ENCODE measurements at places on chromosomes 5 and 9.
A peak's percentile ranks its signal among the peaks of the same experiment; 100 is the strongest.

GRCh38 chr5:73967347-73967746, 341.4 kb downstream of the ARHGEF28 start:
- DNase-seq: no peak
- no peaks in the 10 kb centered on the region for H3K4me1 ChIP-seq
- H3K27me3 ChIP-seq: no peaks in the 10 kb centered on the region
- H3K27ac ChIP-seq: no peak overlapping the region

GRCh38 chr9:79688363-79688762, 116.6 kb downstream of the TLE4 start:
- H3K27me3 ChIP-seq: no peaks in the 10 kb centered on the region
- H3K36me3 ChIP-seq: no peaks in the 10 kb centered on the region
- DNase-seq: no peak
- H3K4me1 ChIP-seq: no peaks in the 10 kb centered on the region

DNA sequence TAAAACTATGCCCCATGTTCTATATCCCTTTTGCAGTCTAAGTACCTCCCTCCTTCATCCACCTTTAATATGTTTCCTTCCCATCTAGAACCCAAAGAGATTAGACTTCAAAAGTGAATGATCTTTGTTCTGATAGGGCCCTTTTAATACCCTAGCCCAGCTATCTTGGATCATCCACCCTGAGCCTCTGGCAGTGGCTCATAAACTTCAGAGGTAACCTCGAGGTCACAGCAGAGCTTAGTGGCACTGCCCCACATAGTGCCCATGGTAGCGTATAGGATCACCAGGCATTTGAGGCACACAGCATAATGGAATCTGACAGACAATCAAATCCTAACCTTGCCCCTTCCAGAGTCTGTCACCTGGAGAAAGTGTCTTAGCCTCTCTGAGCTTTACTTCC, 15.8 kb downstream of the ADRB2 start:
- H3K27me3 ChIP-seq: no peaks in the 10 kb centered on the region
- DNase-seq: no peak
- H3K4me1 ChIP-seq: no peaks in the 10 kb centered on the region
- no peak overlapping the region for H3K27ac ChIP-seq

GRCh38 chr9:14097215-14097614, 216.7 kb downstream of the NFIB start:
- DNase-seq: no peak
- peak overlapping the region; percentile 74 for H3K27ac ChIP-seq
- H3K36me3 ChIP-seq: no peaks in the 10 kb centered on the region
- peaks cover 31% of the 10 kb centered on the region for H3K4me1 ChIP-seq

DNA sequence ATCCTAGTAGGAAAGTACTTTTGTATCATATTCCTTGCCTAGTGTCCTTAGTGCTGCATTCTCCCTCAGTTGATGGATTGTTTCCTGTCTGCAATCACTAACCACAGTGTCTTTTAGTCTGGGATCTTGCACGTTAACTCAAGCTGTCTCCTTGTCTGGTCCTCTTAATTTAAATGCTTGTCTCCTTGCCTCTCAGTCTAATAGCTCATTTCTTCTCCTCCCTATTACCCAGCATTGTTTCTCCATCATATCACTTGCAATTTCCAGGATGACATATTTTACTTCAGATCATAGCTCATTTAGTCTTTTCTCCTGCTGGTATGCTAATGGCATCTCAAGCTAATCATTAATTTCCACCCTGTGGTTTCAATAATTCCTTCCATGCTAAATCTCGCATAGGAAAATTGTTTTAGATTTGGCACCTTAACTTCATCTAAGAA, 2052.0 kb upstream of the C9orf72 start:
- no peaks in the 10 kb centered on the region for H3K4me1 ChIP-seq
- no peak overlapping the region for H3K4me3 ChIP-seq
- H3K36me3 ChIP-seq: no peaks in the 10 kb centered on the region
- H3K27me3 ChIP-seq: no peaks in the 10 kb centered on the region
- H3K27ac ChIP-seq: no peak overlapping the region

GRCh38 chr5:174145821-174146220, 100.3 kb downstream of the NSG2 start:
- H3K36me3 ChIP-seq: no peaks in the 10 kb centered on the region
- no peak for DNase-seq
- no peak overlapping the region for H3K27ac ChIP-seq
- H3K4me3 ChIP-seq: no peak overlapping the region
- no peaks in the 10 kb centered on the region for H3K4me1 ChIP-seq

GRCh38 chr5:174789596-174789995, 65.2 kb downstream of the MSX2 start:
- no peaks in the 10 kb centered on the region for H3K27me3 ChIP-seq
- H3K4me3 ChIP-seq: no peak overlapping the region
- H3K27ac ChIP-seq: no peak overlapping the region
- no peak for DNase-seq
- H3K36me3 ChIP-seq: no peaks in the 10 kb centered on the region

- H3K27ac ChIP-seq: peak overlapping the region; percentile 50
- H3K36me3 ChIP-seq: peaks cover 14% of the 10 kb centered on the region
Observed at GRCh38 chr9:125160750-125161149, 17.4 kb upstream of the SCAI start.

- H3K4me3 ChIP-seq: no peak overlapping the region
- H3K27ac ChIP-seq: peak overlapping the region; percentile 98
- H3K27me3 ChIP-seq: no peaks in the 10 kb centered on the region
- H3K36me3 ChIP-seq: peaks cover 2% of the 10 kb centered on the region
- no peak for DNase-seq
- no peaks in the 10 kb centered on the region for H3K4me1 ChIP-seq
Observed at GRCh38 chr5:149435015-149435376, 55.9 kb upstream of the IL17B start.

- H3K4me3 ChIP-seq: no peak overlapping the region
- DNase-seq: no peak
- no peaks in the 10 kb centered on the region for H3K36me3 ChIP-seq
- peaks cover 7% of the 10 kb centered on the region for H3K4me1 ChIP-seq
- no peak overlapping the region for H3K27ac ChIP-seq
- no peaks in the 10 kb centered on the region for H3K27me3 ChIP-seq
Observed at GRCh38 chr9:73030370-73031030, 77.6 kb upstream of the ALDH1A1 start.

- DNase-seq: no peak
- no peaks in the 10 kb centered on the region for H3K4me1 ChIP-seq
- no peaks in the 10 kb centered on the region for H3K27me3 ChIP-seq
Observed at GRCh38 chr5:16897284-16897704, 38.8 kb downstream of the MYO10 start.

- H3K4me3 ChIP-seq: no peak overlapping the region
- no peaks in the 10 kb centered on the region for H3K27me3 ChIP-seq
- H3K36me3 ChIP-seq: no peaks in the 10 kb centered on the region
- H3K4me1 ChIP-seq: no peaks in the 10 kb centered on the region
Observed at GRCh38 chr9:129224618-129225489, 46.8 kb upstream of the IER5L start.

DNA sequence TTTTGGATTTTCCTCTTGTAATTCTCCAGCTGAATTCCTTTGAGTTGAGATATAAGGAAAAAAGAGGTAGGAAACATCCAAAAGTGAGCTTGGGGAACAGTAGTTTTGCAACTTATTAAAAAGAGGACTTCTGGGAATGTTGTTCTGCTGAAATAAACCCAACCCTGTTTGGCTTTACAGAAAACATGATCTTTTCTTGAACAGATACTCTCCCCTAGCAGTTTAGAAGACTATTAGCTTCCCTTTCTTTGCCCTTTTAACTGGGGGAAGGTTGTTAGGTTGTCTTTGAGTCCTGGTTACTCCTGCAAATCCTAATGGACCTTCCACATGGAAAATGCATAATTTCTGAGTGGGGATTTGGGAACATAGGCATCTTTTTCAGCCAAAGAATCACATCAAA, 168.7 kb upstream of the RPS23 start:
- no peaks in the 10 kb centered on the region for H3K36me3 ChIP-seq
- H3K27ac ChIP-seq: peak overlapping the region; percentile 12
- peaks cover 32% of the 10 kb centered on the region for H3K4me1 ChIP-seq
- no peak for DNase-seq

- H3K27ac ChIP-seq: no peak overlapping the region
- no peaks in the 10 kb centered on the region for H3K36me3 ChIP-seq
- no peaks in the 10 kb centered on the region for H3K27me3 ChIP-seq
- no peak overlapping the region for H3K4me3 ChIP-seq
- H3K4me1 ChIP-seq: no peaks in the 10 kb centered on the region
Observed at GRCh38 chr9:3732077-3733038, 206.6 kb upstream of the RFX3 start.

GRCh38 chr9:77798140-77798539, 150.0 kb upstream of the GNA14 start:
- DNase-seq: no peak
- no peaks in the 10 kb centered on the region for H3K27me3 ChIP-seq

DNA sequence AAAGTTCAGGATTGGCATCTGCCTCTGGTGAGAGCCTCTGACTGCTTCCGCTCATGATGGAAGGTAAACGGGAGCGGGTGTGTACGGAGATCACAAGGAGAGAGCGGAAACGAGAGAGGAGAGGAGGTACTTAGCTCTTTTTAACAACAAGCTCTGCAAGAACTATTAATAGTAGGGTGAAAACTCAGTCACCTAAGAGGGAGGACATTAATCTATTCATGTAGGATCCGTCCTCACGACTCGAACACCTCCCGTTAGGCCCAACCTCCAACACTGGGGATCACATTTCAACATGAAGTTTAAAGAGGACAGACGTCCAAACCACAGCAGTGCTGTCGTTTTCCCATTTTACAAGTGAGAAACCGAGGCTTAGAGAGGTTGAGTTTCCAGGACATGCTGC, 173.7 kb downstream of the SLC28A3 start:
- peaks cover 5% of the 10 kb centered on the region for H3K4me1 ChIP-seq
- H3K27ac ChIP-seq: no peak overlapping the region
- no peak for DNase-seq
- H3K36me3 ChIP-seq: no peaks in the 10 kb centered on the region

DNA sequence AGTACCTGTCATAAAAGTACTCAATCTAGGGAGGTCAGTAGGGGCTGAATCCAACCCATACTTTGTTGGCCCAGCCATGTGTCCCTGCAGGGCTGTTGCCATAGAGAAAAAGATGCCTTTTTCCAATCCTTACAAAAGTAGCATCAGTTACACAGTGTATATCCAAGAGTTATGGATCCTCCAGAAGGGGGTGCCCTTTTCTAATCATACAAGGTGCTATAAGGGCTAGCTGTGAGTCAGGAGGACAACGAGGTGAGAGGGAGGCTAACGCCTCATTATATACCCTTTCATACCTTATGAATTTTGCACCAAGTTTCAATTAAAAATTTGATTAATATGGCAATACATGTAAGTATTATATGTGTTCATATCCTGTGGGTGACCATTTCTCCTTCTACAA, 4.8 kb downstream of the KIAA0825 start:
- peaks cover 9% of the 10 kb centered on the region for H3K4me1 ChIP-seq
- no peaks in the 10 kb centered on the region for H3K36me3 ChIP-seq
- no peak for DNase-seq
- no peak overlapping the region for H3K27ac ChIP-seq
- no peaks in the 10 kb centered on the region for H3K27me3 ChIP-seq

- no peaks in the 10 kb centered on the region for H3K4me1 ChIP-seq
- no peak overlapping the region for H3K4me3 ChIP-seq
- no peak for DNase-seq
- H3K36me3 ChIP-seq: no peaks in the 10 kb centered on the region
- no peak overlapping the region for H3K27ac ChIP-seq
Observed at GRCh38 chr5:11302663-11303062, 541.6 kb upstream of the DAP start.

GRCh38 chr5:77774981-77775789, 954 bp downstream of the TBCA start:
- peak overlapping the region; percentile 86 for H3K4me3 ChIP-seq
- H3K27ac ChIP-seq: peak overlapping the region; percentile 97
- no peak for DNase-seq
- peaks cover 6% of the 10 kb centered on the region for H3K36me3 ChIP-seq
- peaks cover 51% of the 10 kb centered on the region for H3K4me1 ChIP-seq

DNA sequence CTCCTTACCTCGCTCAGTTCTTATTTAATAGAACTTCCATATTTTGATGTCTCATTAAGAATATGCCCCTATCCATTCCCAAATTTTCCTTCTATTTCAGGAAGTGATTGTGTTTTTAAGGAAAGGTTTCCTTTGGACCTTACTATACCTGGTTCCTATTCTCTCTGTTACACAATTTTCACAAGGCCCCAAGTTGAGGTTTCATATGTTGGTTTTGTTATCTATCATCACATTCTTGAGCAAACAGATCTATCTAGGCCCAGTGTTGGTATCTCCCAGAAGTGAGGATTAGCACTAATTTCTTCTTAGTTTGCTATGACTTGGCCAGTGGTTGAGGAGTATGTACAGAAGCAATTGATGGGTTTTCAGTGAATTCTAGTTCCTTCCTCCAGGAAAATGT, 41.5 kb downstream of the ALG2 start:
- H3K27me3 ChIP-seq: no peaks in the 10 kb centered on the region
- no peaks in the 10 kb centered on the region for H3K36me3 ChIP-seq
- DNase-seq: no peak
- H3K27ac ChIP-seq: no peak overlapping the region
- H3K4me1 ChIP-seq: no peaks in the 10 kb centered on the region
- no peak overlapping the region for H3K4me3 ChIP-seq

DNA sequence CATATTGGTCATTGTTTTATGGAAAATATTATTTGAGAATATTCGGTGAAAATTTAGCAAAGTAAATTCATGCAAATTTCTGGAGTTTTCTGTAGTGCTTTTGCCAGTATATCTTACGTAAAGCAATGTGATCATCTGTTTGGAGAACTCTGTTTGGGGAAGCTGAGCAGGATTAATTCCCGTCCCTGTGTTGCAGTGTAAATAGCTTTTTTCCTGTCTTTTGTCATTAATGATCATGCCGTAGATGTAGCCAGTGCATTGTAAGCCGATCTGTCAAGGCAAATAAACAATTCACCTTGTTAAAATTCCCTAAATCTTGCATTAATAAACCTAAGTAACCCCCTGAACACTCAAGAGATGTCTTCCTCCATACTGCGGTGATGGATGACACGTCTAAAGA, 39.2 kb downstream of the PPIC start:
- peaks cover 6% of the 10 kb centered on the region for H3K36me3 ChIP-seq
- no peaks in the 10 kb centered on the region for H3K27me3 ChIP-seq
- no peaks in the 10 kb centered on the region for H3K4me1 ChIP-seq

DNA sequence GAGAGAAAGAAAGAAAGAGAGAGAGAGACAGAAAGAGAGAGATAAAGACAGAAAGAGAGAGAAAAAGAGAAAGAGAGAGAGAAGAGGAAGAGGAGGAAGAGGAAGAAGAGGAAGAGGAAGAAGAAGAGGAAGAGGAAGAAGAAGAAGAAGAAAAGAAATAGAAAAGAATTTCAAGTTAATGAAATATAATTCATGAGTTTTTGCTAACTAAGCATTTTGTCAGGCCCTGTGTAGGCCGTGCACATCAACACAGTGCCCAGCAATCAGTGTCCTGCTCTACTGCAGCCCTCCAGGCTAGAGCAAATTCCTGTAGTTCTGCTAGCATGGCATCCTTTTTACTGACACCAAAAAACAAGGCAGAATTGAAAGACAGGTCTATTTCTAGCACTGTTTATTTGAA, 62.1 kb downstream of the PLPP1 start:
- peaks cover 10% of the 10 kb centered on the region for H3K4me1 ChIP-seq
- H3K27me3 ChIP-seq: no peaks in the 10 kb centered on the region
- no peak for DNase-seq

- H3K27ac ChIP-seq: no peak overlapping the region
- no peak for DNase-seq
- H3K36me3 ChIP-seq: no peaks in the 10 kb centered on the region
- H3K4me1 ChIP-seq: no peaks in the 10 kb centered on the region
- H3K27me3 ChIP-seq: no peaks in the 10 kb centered on the region
Observed at GRCh38 chr5:153796527-153796926, 242.2 kb downstream of the FAM114A2 start.
